NCI-H1105 treated with DMSO at 0.1 percent for 48 hours (cell line): ENCODE measurements at places on chromosomes 6 and 20.

DNA sequence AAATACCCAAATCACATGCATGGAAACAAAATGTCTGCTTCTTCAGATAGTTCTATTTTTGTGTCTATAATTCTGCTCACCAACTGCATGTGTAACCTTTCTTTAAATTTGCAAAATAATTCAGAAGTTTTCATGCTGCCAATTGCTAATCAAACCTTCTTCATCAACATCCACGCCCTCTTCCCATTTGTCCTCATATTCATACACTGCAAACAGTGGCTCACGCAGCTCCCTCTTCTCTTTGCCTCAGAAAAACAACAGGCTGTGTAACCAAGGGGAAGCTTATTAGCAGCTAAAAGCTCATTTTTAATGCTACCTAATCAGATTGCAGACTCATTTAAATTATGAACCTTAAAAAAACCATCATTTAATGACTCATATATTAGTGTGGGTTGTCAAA, 555.0 kb upstream of the EPHA7 start:
- DNase-seq: no peak

- DNase-seq: no peak
Measured at GRCh38 chr6:160048471-160048870, 73.1 kb upstream of the SLC22A1 start.

DNA sequence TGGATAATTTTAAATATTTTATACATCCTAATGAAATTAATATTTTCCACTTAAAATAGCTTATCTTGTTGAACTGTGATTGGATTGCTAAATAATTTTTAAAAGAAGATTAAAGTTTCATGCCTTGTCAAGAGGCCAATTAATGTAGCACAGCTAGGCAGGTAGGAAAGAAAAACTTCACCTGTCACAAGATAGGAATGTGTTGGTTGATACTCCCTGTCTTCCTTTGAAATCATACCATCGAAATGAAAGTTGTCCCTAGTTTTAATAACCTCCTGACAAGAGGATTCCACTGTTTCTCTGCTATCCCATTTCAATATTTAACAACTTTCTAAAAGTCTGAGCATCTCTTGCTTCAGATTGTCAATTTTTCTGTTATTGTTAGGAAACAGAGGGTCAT, 80.8 kb downstream of the BMP6 start:
- DNase-seq: no peak

- peak; percentile 29 for DNase-seq
Measured at GRCh38 chr6:7974938-7975763, 64.6 kb upstream of the TXNDC5 start.

GRCh38 chr6:2307799-2308198, 62.4 kb upstream of the GMDS start:
- no peak for DNase-seq

GRCh38 chr6:115001731-115002350, 659.0 kb upstream of the HS3ST5 start:
- DNase-seq: no peak

DNA sequence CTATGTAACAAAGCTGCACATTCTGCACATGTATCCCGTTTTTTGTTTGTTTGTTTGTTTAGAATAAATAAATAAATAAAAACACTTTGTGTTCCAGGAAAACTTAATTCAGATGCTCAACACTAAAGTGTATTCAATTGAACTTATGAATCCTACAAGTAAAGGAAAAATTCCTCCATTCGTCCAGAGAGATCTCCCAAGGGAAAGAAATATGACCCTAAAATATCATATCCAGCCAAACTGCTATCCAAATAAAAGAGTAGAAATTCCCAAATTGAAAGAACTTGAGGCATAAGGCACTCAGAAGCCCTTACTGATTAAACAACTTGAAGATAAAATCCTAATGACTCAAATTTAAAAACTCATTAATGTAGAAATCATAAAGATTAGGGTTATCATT, 90.4 kb downstream of the MOXD1 start:
- DNase-seq: no peak

DNA sequence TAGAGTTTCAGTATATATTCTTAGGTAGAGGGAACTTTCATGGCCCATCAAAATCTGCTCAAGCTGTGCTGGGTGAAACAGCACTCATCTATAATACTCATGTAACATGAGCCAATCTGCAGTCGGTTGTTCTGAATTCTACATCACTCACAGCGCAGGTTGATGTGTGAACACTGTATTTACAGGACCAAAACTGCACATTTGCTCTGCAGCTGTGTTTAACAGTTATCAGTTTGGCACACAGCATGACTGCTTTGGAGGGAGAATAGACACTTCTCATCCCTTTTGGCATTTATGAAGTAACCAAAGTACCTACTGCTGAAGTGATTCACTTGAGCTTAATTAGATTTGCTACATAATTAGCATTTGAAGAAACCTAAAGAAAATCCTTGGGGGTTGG, 225.1 kb downstream of the BCKDHB start:
- DNase-seq: peak; percentile 91

DNA sequence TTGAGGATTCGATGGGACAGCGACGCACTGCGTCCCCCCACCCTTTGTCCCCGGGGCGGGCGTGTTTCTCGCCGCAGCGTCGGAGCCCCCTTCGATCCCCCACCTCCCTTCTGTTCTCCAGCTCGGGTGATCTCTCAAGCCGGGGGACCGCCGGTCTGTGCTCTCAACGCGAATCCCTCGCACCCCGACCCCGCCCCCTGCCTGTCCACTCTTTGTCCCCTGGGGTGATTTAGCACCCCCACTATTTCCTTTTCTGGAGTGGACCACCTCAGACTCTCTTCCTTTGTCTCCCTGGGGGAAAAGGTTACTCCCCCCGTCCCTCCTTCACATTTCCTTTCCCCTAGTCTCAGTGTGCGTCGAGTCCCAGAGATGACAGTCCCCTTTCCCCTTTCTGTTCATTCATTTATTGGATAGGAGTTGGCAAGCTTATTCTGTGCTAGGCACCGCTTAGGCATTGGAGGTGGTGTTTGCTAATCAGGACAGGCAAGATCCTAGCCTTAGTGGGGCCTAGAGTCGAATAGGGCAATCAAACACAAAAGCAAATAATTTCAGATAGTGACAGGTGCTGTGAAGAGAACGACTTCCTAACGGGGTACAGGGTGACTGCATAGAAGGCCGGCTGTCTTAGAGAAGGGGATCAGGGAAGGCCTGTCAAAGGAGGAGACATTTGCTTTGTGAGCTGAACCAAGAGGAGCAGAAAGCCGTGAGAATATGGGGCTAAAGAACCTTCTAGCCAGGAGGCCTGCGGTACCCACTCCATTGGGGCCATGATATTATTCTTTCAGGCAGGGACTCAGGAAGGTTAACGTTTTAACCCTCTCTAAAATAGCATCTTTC, 741 bp downstream of the PTPN1 start:
- no peak for DNase-seq

- no peak for DNase-seq
Measured at GRCh38 chr6:16265351-16266341, 27.3 kb downstream of the GMPR start.

DNA sequence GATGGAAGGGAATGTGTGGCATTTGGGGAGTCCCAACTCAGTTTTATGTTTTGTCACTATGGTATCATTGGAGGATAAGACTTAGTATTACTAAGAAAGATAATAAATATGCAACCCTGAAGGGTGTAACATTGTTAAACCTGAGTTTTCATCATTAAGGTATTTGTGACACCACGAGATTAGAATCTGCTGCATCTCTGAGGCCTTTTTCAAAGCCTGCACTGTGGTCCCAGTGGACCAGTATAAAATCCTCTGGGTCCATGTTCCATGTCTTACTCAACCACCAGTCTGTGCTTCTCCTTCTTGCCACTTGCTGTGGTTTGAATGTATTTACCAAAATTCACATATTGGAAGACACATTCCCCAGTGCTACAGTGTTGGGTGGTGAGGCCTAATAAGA, 130.6 kb downstream of the TBX18 start:
- no peak for DNase-seq

DNA sequence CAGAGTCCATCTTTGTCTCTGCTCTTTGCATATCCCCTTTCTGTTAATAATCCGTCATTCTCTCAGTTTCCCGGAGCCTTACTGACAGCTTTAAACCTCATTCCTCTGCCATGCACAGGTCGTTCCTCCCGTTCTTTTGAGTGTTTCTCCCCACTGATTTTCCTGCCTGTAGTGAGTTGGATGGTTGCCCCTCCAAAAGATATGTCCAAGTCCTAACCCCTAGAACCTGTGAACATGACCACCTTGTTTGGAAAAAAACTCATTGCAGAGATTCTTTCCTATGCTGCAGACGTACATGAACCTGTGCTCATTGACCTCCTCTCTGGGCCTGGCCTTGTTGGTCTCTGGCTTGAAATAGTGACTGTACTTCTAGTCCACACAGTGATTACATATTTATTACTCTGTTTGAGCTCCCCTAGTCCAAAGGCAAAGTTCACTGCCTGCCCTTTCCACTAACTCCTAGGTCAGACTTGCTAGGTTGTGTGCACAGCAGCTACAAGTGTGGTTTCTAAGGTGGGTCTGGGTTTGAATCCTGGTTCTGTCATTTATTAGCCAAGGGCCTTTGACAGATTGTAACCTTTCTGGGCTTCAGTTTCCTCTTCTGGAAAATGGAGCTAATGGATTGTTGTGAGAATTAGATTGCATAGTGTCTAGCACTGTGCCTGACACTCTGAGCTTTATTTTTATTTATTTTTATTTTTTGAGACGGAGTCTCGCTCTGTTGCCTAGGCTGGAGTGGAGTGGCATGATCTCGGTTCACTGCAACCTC, 29.3 kb downstream of the PPARD start:
- DNase-seq: no peak

- DNase-seq: no peak
Measured at GRCh38 chr6:164023535-164023934, 609.0 kb downstream of the QKI start.

GRCh38 chr6:138415125-138415524, 11.1 kb downstream of the HEBP2 start:
- DNase-seq: no peak

GRCh38 chr6:170564936-170565530, 10.9 kb downstream of the TBP start:
- DNase-seq: no peak

DNA sequence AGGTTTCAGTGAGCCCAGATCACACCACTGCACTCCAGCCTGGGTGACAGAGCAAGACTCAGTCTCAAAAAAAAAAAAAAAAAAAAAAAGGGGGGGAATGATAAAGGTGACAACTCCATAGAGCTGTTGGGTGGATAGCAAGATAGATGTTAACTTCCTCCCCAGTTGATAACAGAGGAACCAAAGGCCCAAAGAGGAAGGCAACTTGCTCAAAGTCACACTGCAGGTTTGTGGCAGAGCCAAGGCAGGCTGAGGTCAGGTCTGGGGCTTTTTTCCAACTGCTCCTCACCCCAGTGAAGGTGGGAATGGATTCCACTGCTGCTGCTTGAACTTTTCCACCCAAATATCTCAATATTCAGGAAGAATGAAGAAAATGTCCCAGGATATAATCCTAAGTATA, 26.7 kb downstream of the HCK start:
- no peak for DNase-seq

- no peak for DNase-seq
Measured at GRCh38 chr6:37848371-37848770, 28.8 kb downstream of the ZFAND3 start.

DNA sequence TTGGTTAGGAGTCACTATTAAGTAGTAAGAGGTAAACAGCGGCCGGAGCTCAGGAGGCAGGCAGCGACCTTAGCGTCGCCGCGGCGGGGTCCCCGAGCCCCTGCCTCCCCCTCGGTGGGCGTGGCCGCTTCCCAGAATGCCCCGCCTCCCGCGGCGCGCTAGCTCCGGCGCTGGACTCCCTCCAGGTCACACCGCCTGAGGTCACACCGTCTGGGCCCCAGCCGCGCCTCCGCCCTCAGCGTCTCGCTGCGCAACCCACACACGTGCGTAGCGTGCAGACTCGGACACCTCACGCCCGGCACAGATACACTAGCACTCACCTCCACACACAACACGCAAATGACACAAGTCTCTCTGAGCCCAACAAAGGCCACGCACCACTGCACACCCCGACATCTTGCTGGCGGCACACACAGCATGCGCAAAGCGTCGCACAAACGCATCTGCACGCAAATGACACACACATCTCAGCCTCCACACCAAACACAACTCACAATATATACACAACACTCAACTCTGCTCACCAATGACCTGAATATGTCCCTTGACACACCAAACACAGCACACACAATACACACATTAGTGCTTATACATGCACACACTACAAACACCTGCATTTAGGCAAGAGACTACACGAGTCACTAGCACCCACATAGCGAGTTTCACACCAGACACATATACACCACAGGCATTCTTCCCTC, 17.6 kb upstream of the CDKN1A start:
- DNase-seq: no peak

DNA sequence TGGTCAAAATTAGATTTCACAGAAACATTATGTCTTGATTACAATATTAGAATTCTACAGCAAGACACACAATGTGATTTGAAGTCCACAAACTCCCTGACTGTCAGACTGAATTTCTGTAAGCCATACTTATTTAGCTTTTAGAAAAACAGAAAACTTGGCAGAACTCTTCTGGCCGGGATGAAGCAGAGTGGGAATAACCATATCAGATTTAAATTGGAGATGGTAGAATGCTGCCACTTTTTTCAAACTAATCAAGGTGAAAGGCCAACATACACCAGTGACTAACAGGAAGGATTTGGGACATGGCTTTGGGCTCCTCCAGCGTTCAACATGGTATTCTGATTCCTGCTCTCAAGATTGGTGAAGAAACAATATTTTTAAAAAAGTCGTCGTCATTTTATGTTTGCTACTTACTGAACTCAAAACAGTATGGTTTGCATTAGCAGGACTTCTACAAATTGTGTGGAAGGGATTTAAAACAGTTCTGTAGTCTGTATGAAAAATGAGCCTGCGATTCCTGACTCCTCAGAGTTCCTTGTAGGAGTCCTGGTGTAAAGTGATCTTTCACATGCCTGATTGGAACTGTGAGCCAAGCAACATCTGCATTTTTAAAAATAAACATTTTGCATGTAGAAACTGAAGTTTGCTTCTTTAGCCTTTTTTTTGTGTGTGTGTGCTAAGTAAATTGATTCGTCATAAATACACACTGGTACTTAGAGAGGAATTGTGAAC, 297.9 kb upstream of the SOX4 start:
- DNase-seq: no peak
